ENCODE measurements at places on chromosomes 11 and 22. TPM values are rescaled to one million over a fixed set of nuclear protein-coding genes. Genes with fewer than 3 reads are reported as not detected.

Gene PNPLA3
- total RNA-seq: not detected

Gene CASP5
- total RNA-seq: 0.42 TPM

- DNase-seq: no peak
These were observed 6.1 kb downstream of the BRSK2 start for GRCh38 chr11:1395773-1396374.

- peak; percentile 87 for DNase-seq
These were observed 432 bp downstream of the TNKS1BP1 start for GRCh38 chr11:57324154-57324885.

Measured in posterior vena cava (tissue), 2 donors.